Right ventricle myocardium superior (tissue), 1 donor: ENCODE measurements at places on chromosomes 16 and 17. TPM values are rescaled to one million over a fixed set of nuclear protein-coding genes. Genes with fewer than 3 reads are reported as not detected.

- no peak for DNase-seq
Observed at GRCh38 chr17:47983492-47984223, 12.7 kb downstream of the CDK5RAP3 start.

DNA sequence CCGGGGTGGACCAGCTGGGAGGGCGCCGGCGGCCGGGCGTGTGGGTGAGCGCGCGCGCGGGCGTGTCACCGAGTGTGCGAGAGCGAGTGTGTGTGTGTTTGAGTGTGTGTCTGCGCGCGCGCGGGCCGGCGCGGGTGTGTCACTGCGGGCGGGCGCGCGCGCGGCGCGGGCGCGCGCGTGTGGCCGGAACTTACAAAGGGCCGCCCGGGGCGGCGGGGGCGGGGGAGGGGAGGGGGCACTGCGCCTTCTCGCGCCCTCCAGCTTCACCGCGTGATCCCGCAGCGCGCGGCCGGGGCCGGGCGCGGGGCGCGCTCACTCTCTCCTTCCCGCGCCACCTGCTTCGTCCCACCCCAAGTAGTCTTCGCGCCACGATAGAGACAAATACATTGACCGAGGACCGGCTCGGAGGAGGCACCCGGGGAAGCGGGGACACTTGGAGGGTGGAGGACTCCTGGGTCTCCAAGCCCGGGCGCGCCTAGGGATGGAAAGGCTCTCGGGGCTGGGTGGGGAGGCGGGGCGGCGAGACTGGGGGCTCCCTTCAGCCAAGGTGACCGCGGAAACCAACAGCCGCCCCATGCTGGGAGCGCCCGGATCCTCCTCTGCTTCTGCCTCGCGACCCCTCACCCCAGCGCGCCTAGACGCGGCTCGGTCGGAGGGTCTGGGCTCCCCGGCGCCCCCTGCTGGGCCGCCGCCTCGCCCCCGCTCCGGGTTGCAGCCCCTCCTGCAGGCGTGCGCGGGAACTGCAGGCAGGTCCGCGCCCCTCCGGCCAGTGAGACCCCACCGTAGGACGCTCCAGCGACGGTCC is at the start of gene SRCIN1:
Gene SRCIN1, minus strand, starts transcription at position 112 of the 805 bp plus-strand sequence. CDS start 247 bp downstream, outside the sequence.
- DNase-seq, result peak; percentile 69

GRCh38 chr17:82172486-82173160 is 40.0 kb downstream of the CCDC57 start:
- no peak for DNase-seq

- no peak for DNase-seq
Observed at GRCh38 chr16:28324887-28325279, 32.6 kb downstream of the SBK1 start.

GRCh38 chr17:50219342-50219741 is 17.9 kb upstream of the COL1A1 start:
- DNase-seq, result no peak

- DNase-seq, result no peak
Observed at GRCh38 chr16:18945233-18945632, 19.0 kb upstream of the SMG1 start.

GRCh38 chr17:10075919-10076318 is 122.5 kb downstream of the GAS7 start:
- no peak for DNase-seq

HBA1 gene
- total RNA-seq, result 110 TPM

DNA sequence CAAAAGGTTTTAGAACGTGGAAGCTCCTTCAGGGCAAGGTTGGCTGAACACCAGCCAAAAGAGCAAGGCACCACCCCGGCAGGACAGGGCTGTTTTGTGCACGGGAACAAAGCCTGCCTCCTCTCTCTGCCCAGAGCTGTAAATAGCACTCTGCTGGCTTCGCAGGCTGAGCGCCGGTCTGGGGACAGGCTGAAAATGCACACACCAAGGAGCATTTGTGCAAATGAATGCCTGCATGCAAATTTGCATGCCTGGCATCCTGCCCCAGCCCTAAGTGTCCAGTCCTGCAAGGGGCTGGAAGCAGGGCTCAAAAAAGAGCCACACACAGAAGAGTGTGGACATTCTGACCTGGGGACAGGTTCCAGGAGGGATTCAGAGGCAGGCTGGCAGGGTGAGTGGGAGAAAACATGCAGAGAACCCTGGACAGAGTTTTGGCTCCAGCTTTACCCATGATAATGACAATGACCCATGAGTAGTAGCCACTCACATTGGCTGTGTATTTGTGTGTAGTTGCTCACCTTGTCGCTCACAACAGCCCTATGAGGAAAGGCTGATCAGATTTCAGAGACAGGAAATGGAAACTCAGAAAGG is 11.7 kb downstream of the ABAT start:
- peak; percentile 59 for DNase-seq

GRCh38 chr17:68048996-68049395 is 13.5 kb downstream of the KPNA2 start:
- no peak for DNase-seq
